ENCODE measurements at places on chromosomes 7 and 10.

GRCh38 chr7:15168489-15168888 is 265.9 kb upstream of the DGKB start:
- DNase-seq, result no peak

GRCh38 chr10:11880151-11881029 is 57.2 kb downstream of the PROSER2 start:
- no peak for DNase-seq

DNA sequence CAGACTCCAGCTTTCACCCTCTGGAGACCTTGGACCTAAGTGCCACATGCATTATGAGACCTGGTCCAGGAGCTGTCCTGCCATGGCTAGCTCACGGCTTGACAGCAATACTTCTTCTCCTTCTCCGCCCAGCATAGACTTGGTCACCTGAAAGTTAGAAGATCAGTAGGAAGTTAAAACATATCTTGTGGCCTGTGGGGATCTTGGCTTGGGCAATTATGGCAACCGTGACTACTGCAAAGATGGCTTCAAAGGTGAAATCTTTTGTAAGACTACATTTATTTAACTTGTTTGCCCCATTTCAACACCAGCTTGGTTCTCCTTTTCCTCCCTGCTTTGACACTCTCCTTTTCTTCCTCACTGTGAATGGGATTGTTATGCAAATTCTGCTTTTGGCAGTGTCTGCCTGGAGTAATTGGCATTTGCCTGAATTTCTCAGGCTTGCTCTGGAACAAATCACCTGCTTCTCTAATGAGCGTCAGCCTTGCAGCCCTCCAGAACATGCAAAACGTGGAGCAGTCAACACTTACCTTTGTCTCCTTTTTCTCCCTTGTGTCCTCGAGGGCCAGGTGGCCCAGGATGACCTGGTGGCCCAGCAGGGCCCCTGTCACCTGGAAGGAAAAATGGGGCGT is 53.4 kb downstream of the COL17A1 start:
- DNase-seq, result no peak

- no peak for DNase-seq
Measured at GRCh38 chr7:50792342-50793119, 9.8 kb upstream of the GRB10 start.

Data from stimulated activated effector memory CD8-positive, alpha-beta T cell treated with anti-CD3 and anti-CD28 coated beads, Interleukin-12 subunit alpha, Interleukin-12 subunit beta, amount 100 ng/mL, for 72 hours (primary cell).